ENCODE measurements at places on chromosomes 11 and 22.

- DNase-seq, result no peak
These were observed 38.1 kb upstream of the MUC5AC start for GRCh38 chr11:1119604-1120146.

DNA sequence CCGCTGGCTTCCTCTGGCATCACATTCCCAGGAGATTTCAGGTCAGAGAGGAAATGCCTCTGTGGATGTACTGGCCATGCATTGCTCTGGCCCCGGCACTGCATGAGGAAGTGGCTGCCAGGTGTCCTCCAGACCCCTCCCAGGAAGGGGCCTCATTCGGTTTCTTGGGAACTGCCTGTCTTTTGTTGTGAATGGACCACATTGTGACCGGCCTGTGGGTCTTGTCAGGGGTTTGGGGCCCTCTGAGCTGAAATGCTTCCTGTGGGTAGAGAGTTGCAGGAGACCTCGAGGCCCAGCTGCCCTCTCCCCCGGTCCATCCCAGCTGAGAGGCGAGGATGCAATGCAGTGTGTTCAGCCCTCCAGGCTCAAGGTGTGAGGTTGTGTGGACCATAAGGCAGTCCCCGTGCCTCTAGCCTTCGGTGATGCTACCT, 18.8 kb upstream of the ST3GAL4 start:
- no peak for DNase-seq

DNA sequence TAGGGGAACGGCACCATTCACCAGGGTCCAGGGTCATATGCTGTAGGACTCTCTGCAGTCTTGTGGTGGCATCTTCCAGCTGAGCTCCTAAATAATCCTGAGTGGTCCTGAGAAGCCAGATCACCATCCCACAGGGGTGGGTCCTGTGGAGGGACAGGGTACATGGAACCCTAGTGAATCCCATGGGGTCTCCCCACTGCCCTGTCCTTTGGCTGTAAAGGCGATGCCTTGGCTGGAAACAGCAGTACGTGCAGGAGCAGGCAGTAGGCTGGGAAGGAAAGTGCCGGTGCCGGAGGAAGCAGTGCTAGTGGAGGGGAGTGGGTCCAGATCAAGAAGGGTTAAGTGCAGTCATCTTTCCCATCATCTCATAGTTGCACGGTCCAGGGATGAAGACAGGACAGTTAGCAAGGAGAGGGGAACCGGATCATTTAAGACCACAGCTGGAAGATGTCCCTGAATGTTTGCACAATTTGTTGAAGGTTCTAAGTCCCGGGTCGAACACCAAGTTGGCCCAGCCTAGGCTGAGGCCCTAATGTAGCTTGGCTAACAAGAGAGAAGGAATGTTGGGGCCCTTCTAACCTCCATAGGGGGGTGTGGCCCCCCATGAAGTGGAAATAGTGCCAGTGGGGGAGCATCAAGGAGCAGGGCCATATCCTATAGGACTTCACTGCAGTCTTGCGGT, 18.1 kb downstream of the TSPAN32 start:
- no peak for DNase-seq

- no peak for DNase-seq
These were observed 191.6 kb upstream of the CADM1 start for GRCh38 chr11:115695677-115696364.

DNA sequence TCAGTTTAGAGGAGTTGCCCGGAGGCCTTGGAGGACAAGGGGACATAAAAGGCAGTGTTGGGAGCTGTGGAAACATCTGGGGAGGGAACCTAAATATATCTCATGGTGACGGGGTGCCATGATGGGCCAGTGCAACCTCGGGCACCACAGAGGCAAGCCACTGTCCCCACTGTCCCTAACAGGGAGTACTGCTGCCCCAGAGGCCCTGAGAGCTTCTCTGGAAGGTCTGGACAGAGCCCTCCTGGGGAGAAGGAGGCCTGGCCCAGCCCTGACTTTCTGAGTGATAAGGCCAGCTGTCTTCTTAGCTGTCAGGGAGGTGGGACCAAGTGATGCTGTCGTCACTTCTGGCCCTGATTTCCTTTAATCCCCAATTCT, 5.5 kb upstream of the P2RY6 start:
- DNase-seq, result no peak

DNA sequence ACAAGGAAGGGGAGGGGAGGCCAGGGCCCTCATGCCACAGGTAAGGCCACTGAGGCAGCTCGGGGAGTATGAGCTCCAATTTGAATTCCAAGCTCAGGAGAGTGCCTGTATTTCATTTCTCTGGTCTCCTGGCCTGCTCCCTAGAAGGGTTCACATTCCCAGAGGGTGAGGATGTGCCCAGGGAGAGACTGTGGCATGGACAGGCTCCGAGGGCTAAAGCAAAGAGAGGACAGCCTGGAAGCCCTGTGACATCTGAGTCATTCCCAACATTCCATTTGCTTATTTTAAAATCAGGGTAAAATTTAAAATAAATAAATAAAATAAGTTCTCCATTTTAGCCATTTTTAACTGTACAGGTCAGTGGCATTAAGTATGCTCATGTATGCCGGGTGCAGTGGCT, 18.6 kb upstream of the FOLR1 start:
- no peak for DNase-seq

- DNase-seq, result no peak
These were observed 25.6 kb downstream of the ANKRD42 start for GRCh38 chr11:83219095-83219494.

DNA sequence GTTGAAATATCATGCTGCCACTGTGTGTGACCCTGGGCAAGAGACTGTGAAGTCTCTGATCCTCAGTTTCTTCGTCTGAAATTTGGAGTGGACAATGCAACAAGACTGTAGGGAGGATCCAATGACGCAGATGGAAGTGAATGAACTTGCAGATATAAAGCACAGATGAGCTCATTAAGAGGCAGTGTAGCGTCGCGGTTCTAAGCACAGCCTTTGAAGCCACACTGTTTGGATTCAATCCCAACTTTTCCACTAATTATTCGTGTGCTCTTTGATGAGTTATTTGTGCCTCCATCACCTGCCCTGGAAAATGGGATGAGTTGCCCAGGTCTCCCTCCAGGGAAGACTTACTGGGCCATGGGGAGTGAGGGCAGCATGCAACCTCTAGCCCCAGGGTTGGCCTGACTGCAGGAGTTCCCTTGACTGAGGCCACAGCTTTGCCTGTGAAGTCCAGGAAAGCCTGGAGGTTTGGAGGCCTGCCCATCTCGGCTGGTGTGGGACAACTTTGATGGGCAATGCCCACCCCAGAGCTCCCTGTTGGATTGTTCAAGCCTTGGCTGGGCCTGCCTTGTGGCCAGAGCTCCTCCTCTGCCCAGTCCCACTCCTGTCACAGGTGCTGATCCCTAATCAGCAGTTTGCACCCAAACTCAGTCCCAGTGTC, 266.0 kb upstream of the B3GAT1 start:
- DNase-seq, result no peak

GRCh38 chr11:123536690-123537437, 106.8 kb downstream of the GRAMD1B start:
- no peak for DNase-seq

GRCh38 chr11:78788533-78788932, 213.9 kb upstream of the NARS2 start:
- no peak for DNase-seq

GRCh38 chr22:28899199-28899853, 16.0 kb downstream of the ZNRF3 start:
- DNase-seq, result peak; percentile 20

DNA sequence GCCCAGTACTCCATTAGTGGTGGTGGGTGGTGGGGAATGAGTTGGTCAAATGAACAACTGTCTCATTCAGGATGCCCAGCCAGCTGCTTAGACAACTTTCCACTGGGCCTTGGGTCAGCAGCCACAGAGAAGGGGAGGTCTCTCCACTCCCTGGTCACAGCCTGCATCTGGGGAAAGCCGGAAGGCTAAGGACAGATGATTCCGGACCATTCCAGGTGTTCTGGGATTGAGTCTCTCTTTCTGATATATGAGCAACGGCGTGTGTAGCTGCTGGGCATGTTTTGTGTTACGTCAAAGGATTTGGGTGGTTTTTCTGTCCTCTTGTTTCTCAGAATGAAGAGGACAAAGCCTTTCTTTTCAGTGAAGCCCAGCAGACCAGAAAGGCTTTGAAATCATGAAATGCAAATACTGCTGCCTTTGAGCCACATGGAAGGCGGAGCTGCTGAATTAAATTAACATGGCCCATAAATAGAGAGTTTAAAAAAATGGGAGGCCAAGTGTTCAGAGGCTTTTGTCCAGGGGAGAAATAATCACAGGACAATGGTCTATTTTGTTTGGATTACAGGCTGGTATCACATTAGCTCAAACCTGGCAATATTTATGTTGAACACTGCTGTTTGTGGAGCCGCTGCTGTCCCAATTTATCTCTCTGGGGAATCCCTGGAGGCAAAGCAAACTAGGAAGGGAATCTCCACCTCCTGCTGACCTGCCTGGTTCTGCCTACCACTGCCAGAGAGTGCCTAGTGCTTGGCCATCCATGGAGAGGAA, 234.4 kb upstream of the E2F8 start:
- DNase-seq, result no peak

- no peak for DNase-seq
These were observed 827.1 kb downstream of the TBC1D22A start for GRCh38 chr22:47589271-47590250.

DNA sequence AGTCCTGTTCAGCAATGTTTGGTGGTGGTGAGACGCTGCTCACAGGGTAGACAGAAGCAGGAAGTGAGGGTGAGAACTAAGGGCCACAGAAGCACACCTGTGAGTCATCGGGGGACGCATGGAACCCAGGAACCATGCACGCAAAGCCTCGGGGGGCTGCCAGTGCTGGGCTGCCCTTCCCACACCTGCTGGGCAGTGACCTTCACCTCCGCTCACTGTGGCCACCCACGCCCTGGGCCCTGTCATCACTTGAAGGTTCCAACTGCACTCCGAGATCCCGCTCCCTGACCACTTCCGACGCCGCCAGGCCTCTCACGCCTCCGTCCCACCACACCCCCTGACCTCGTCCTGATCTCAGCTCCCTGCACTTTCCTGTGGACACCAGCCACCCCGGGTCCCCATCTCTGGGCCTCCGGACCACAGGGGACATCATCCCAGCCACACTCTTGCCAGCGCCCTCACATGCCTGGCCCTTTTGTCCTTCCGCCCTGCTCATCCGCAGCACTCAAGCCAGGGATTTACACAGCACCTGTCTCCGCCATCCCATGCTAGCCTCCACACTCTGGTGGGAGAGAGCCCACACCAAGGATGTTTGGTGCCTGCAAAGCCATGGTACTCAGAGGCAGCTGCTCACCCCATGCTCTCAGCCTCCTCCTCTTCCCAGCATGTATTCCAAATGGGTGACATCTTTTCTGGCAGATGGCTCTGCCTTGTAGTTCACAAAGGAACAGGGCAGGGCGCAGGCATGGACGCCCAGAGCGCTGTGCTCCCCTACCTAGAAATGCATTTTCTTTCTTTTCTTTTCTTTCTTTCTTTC, 23.1 kb upstream of the ATXN10 start:
- no peak for DNase-seq

GRCh38 chr22:32775957-32776356, 25.5 kb upstream of the TIMP3 start:
- no peak for DNase-seq

DNA sequence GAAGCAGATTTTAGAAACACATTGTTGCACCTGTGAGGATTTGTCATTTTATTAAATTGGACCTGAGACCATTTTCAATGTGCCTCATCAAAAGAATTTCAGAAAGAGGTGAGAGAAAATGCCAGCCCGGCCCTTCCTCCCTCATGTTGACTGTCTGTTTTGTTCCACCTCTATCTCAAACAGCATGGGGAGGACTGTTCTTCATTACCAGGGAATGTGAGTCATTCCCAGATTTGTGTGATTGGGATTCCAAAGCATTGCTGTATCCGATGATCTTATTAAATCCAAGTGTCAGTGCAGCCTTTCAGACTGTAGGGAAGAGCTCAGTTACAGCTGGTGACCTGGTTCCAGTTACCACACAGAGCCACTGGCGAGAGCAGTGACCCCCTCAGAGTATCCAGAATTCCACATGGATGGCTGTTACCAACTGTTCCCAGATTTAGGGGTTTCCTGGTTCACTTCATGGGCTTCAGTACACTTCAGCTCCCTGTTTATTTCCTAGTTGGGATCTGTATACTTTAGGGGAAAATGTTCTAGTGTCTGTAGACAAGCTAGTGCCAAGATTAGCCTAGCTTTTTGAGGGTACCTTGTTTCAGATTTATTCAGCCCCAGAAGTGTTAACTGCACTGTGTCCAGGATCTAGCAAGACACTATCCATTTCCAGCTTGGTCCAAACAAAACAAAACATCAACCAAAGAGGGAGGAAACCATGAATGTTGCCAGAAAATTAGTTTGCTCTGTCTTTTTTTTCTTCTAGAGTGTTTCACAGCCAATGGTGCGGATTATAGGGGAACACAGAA, 20.9 kb downstream of the KREMEN1 start:
- DNase-seq, result no peak

Measured in activated naive CD4-positive, alpha-beta T cell (primary cell).